ENCODE measurements at places on chromosomes 2 and 18. TPM values are rescaled to one million over a fixed set of nuclear protein-coding genes. Genes with fewer than 3 reads are reported as not detected.

DNA sequence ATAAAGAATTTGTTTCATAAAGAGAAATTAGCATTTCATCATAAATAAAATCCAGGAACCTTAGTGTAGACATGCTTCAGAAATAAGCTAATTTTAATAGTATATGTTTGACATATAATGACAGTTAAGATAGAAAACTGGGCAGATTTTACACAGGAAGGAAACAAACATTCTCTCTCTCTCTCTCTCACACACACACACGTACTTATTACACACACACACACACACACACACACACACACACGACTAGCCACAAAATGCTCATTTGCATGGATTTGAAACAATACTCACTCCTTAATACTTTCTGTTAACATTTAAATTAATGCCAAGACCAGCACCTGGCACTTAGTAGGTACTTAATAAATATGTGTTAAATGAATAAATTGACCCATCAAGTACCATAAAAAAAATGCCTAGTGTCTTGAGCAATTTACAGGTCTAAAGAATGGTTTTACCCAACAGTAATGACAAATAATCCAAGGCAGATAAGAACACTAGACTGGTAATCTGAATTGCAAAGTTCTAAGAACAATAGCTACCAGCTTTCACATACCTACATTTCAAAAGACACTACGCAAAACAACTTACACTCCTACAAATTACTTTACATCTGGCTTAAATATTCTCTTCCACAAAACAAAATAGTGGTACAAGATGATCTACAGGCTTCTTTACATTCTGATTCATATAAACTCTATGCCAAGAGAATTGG lies 2.9 kb upstream of the GALNT3 start:
- DNase-seq, result no peak

- no peak for DNase-seq
Observed at GRCh38 chr2:112290088-112290487, 14.7 kb downstream of the ZC3H6 start.

GRCh38 chr2:46634905-46635304 lies 155.5 kb downstream of the TMEM247 start:
- no peak for DNase-seq

GRCh38 chr2:101770726-101771125 lies 73.2 kb downstream of the MAP4K4 start:
- peak; percentile 67 for DNase-seq

DNA sequence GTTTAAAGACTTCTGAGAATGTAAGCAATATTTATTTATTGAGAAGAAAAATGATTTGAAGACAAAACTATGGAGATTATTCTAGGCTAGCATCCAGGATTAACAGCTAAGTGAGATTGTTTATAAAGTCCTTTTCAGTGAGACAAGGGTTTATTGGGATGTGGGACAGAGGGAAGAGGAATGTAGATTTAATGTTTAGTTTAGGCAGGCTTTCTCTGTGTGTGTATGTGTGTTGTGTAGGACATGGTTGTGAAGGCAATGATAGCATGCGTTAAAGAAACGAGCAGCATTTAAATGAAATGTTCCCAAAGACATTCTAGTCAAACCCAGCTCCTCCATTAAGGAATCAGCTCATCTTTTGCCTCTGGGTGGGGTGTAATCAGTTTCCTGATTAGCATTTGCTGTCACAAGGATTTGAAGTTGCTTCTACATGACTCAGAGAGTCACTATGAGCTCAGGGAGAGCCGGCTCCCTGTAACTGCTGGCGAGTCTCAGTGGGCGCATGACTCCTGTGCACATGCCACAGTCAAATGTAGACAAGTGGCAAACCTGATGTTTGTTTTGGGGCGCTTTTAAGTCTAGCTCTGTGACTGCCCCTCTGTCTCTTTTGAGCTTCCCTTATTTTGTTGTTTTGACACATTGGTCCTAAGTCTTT lies 442.2 kb upstream of the CELF4 start:
- no peak for DNase-seq

DNA sequence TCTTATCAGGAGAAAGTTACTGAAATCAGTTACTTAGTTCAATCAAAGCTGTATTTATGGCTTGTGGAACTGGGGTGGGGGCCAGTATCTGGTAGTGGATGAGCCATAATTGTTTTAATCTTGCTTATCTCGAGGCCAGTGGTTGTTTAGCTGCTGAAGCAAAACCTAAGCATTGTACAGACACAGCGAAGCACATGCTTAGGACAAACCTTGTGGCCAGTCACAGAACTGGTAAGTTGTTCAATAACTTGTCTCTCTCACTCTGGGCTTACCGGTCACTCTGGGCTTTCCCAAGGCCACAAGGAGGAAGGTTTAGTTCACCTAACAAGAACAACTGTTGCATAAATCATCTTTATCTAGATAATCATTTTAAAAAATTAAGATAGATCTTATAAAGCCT lies 296.6 kb upstream of the NETO1 start:
- no peak for DNase-seq

- no peak for DNase-seq
Observed at GRCh38 chr2:47041063-47041462, 114.0 kb downstream of the STPG4 start.

DNA sequence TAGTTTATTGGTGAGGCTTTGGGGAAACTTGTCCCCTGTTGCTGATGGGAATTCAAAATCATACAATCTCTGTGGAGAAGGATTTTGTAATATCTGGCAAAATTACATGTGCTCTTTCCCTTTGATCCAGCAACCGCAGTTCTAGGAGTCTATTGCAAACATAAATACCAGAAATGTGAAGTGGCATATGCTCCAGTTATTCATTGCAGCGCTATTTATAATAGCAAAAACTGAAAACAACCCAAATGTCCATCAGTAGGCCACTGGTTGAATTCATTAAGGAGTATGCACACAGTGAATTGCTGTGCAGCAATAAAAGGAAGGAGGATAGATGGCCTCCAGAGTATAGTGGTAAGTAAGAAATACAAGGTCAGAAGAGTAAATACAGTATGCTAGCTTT lies 76.5 kb downstream of the HNRNPLL start:
- peak; percentile 55 for DNase-seq

- no peak for DNase-seq
Observed at GRCh38 chr2:14306268-14306861, 326.2 kb upstream of the LRATD1 start.

DNA sequence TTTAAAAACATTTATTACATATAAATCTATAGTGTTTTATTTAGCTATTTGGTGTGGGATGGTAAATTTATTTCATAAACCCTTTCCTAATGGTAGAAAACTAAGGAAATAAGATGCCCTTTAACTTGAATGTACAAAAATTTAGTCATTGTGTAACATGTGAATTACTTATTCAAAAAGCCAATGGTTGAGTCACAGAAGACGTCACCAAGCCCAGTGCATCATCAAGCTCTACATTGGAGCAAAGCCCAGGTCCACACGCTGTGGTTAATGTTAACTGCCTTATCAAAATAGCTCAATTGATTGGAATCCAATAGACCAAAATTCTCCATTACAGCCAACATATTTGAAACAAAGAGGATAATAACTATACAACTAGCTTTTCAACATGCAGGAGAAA lies 145.5 kb upstream of the LYPD1 start:
- peak; percentile 45 for DNase-seq

GRCh38 chr18:75875559-75875958 lies 448.1 kb upstream of the SMIM21 start:
- no peak for DNase-seq

GRCh38 chr2:160278101-160278878 lies 78.2 kb upstream of the ITGB6 start:
- DNase-seq, result no peak

GRCh38 chr2:237691908-237692600 lies 64.7 kb downstream of the LRRFIP1 start:
- DNase-seq, result peak; percentile 74

GRCh38 chr2:3870222-3870621 lies 166.8 kb downstream of the DCDC2C start:
- DNase-seq, result no peak

- DNase-seq, result no peak
Observed at GRCh38 chr2:196854629-196855028, 45.5 kb upstream of the C2orf66 start.

- no peak for DNase-seq
Observed at GRCh38 chr18:8176109-8176508, 433.1 kb upstream of the RAB12 start.

DNA sequence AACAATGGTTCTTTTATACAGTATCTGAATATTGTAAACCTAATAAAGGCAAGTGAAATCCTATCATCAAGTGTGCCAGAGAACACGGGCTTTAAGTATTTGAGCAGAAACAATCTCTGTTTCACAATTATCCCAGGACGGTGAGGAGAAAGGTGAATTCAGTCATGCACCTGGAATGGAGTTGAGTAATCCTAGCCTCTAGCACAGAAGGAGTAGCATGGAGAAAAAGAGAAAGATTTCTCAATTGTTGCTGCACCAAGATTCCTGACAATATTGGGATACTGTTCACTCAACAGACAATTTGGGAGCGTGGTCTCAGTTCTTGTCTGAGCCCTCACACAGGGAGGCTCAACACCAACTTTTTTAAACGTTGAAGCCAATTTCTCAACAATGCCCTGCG lies 510.6 kb downstream of the SOX11 start:
- no peak for DNase-seq

GRCh38 chr2:95059656-95060370 lies 34.3 kb downstream of the MAL start:
- no peak for DNase-seq

GRCh38 chr2:173221132-173221695 lies 133.5 kb upstream of the CDCA7 start:
- no peak for DNase-seq

- peak; percentile 67 for DNase-seq
Observed at GRCh38 chr2:182302174-182302573, 124.7 kb downstream of the PDE1A start.

- no peak for DNase-seq
Observed at GRCh38 chr2:63192889-63193774, 142.5 kb downstream of the OTX1 start.

The SAG gene
- not detected for total RNA-seq

The CLIP4 gene
- 38.0 TPM for total RNA-seq

The LOXL3 gene
- 11.7 TPM for total RNA-seq

The FBXO15 gene
- 0.51 TPM for total RNA-seq

The OR6B2 gene
- total RNA-seq, result not detected

The HOXD1 gene
- not detected for total RNA-seq

The UBE2F gene
- total RNA-seq, result 56.8 TPM

The TFPI gene
- total RNA-seq, result 608 TPM

The TXNDC2 gene
- 0.63 TPM for total RNA-seq

The PMAIP1 gene
- 15.7 TPM for total RNA-seq

The SLC35F6 gene
- 34.8 TPM for total RNA-seq

The ALKAL2 gene
- total RNA-seq, result not detected

The TEKT4 gene
- not detected for total RNA-seq
